ENCODE measurements at places on chromosomes 1 and 21.

- no peak for DNase-seq
These were observed 77.2 kb upstream of the CTTNBP2NL start for GRCh38 chr1:112318698-112319370.

GRCh38 chr1:56396581-56396980, 182.8 kb downstream of the PLPP3 start:
- no peak for DNase-seq

- DNase-seq: no peak
These were observed 140.4 kb downstream of the ZNF326 start for GRCh38 chr1:90135286-90135685.

- no peak for DNase-seq
These were observed 1716.6 kb downstream of the MRPL39 start for GRCh38 chr21:23890652-23891051.

DNA sequence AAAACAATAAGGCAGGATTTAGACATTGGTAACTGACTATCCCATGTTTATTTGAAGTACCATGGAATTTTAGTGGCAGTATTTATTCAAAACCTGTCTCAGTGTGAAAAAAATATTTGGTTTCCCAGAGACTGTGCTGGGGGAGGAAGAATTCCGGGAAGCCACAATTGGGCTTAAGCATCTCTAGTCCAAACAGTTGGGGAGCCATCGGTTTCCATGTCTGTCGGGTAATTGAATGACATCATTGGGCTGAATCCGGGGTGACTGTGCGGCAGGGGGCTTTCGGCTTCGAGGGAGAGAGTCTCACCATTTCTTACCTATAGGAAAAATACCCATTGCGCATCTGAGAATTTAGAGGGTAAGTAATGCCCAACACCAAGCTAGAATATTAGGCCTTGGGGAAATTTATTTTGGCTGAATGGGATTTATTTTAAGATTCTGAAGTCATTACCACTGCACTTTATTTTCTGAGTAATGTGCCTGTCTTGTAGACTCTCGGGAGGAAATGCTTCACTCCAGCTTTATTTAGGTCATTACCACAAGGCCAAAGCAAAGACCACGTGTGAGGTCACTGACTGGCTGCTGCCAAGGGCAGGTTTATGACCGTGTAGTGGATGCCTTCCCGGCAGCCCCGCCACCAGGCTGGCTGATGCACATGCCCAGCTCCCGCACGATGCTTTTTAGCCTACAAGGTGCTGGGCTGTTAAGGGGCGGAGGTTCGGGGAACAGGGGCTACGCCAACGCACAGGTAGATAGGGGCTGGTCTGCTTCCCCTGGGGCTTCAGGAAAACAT, 23.1 kb upstream of the UMODL1 start:
- DNase-seq: no peak

DNA sequence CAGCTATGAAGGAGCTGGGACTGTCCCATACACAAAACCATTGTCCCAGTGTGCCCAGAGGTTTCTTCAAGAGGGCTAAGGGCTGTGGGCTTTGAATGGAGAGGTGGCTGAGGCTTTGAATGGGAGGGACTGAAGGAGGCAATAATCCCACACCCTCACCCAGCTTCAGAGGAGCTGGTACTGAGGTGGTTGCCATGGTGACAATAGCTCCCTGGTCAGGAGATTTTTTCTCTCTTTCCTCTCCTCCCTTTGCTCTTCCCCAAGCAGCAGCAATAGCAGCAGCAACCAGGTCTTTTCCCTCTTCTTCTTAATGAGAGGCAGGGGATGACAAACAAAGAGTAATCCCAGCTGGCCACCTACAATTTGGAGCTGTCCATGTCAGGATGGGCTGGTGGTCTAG, 1.6 kb downstream of the HPCAL4 start:
- no peak for DNase-seq

DNA sequence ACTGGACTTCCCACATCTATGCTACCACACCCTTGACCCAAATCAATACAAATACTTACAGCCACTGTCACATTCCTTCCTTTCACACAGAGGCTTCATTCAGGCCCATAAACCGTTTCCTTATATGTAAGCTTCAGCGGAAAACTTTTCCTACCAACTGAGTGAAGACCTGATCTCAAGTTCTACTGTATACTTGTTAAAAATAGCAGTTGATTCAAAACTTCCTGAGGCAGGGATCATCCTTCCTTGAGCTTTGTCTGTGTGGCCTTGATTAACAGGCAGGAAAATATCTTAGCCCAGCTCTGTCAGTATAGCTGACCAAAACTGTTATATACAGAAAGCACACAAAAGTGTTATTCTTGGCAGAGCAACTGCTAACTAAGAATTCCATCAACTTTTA, 42.7 kb downstream of the DENND2C start:
- no peak for DNase-seq

GRCh38 chr1:191618181-191618580, 540.1 kb upstream of the RGS18 start:
- DNase-seq: no peak

DNA sequence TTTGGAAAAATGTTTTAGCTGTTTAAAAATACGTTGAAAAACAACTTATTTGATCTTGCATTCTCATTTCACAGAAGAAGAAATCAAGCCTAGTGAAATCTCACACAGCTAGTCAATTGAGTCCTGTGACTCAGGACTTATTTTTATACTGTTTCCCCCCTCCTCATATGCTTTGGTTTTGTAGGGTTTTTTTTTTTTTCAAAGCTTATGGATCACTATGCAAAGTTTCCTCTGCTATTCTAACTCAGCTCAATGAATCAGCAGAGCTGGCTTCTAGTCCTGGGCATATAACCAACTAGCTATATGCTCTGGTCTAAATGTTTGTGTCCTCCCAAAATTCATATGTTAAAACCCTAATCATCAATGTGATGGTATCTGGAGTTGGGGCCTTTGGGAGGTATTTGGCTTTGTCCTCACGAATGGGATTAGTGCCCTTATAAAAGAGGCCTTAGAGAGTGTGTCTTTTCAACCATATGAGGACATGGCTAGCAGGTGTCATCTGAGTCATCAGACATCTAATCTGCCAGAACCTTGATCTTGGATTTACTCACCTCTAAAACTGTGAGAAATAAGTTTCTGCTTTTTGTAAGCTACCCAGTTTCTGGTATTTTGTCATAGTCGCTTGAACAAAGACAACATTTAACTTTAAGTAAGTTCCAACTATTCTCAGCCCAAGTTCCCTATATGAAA, 317.2 kb upstream of the C1orf87 start:
- DNase-seq: no peak

- peak; percentile 55 for DNase-seq
These were observed 3.0 kb upstream of the SDE2 start for GRCh38 chr1:226001963-226002666.

DNA sequence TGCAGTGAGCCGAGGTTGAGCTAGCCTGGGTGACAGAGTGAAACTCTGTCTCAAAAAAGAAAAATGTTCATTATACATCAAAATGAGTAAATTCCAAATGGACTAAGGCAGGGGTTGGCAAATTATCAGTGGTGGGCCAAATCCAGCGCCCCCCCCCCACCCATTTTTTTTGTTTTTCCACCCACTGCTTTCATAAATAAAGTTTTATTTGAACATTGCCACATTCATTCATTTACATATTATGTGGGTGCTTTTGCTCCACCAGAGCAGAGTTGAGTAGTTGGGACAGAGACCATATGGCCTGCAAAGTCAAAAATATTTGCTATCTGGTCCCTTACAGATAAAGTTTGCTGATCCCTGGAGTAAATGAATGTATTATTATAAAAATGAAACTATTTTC, 99.4 kb downstream of the ZMYM4 start:
- no peak for DNase-seq

DNA sequence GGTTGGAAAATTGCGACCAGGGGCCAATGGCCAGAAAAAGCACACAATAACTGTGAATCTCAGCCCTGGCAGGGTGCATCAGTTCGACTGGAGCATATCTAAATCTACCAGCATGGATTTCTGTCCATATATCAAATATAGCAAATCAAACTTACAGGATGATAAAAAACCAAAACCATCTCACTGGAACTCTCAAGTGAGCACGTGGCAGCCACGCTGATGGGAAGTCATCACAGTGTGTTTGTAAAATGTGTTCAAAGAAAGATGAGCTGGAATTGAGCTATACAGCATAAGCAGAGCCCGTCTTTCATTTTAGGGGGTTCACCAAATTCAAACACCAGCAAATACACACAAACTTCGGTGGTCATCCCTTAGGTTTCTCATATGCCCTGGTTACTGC, 610.1 kb downstream of the AJAP1 start:
- no peak for DNase-seq

GRCh38 chr1:218165701-218166114, 119.4 kb upstream of the RRP15 start:
- no peak for DNase-seq

- no peak for DNase-seq
These were observed 4.4 kb downstream of the RASAL2 start for GRCh38 chr1:178098262-178098661.

DNA sequence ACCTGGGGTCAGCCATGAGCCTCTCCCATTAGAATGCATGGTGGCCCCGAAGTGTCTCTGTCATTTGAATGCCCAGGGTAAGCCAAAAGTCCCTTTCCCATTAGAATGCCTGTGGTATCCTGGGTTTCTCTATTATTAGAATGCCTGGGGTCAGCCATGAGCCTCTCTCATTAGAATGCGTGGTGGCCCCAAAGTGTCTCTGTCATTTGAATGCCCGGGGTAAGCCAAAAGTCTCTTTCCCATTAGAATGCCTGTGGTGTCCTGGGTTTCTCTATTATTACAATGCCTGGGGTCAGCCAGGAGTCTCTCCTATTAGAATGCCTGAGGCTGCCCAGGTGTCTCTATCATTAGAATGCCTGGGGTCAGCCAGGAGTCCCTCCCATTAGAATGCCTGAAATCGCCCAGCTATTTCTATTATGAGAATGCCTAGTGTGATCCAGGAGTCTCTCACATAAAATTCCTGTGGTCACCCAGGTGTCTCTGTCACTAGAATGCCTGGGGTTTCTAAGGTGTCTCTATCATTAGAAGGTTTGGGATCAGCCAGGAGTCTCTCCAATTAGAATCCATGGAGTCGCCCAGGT, 65.5 kb downstream of the RNF187 start:
- DNase-seq: no peak

GRCh38 chr1:185824106-185824505, 89.9 kb downstream of the HMCN1 start:
- DNase-seq: no peak

DNA sequence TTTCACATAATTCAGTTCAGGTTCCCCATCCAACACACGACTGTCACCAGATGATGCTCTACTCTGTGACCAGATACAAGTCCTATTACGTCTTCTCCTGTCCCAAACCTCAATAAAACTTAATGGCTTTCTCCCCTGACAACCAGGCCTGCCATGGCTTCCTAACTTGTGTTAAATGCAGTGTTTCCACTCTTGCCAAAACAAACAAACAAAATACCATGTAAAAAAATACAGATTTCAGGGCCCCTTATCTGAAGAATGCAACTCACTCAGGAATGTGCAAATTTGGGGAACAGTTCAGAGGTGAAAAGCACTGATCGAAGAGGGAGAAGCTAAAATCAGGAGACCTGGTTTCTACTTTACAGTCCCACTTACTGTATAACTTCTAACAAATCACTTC, 863 bp upstream of the NUF2 start:
- no peak for DNase-seq

DNA sequence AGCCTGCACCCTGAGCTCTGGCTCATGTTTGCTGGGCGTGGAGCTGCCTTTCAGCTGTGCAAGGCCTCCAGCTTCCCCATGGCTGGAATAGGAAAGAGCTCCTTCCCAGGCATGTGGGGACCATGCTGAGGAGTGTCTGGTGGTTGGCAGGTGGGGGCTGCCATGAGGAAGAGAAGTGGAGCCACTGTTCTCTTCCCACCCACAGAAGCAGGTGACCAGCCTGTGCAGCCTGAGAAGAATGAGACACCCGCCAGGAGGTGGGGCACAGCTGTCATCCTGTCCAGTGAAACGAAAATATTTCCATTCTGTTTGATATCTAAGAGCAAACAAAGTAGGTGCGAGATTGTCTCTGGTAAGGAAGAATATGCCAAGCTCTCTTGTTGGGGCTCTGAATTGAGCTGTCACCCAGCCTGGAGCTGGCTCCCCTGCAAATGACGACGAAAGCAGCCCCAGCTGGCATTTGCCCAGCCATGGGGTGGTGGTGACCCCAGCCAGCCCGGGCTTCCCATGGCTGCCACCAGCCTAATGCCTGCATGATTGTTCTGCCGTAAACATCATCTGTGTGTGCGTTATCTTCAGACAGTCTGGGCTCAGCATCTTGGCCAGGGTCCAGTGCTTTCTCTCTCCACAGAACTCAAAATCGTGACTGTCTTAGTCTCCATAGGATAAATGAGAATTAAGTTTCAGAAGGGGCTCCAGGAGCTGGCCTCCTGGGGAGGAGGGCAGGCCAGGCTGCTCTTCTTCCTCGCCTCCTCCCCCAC, 429.8 kb upstream of the VAMP3 start:
- no peak for DNase-seq

DNA sequence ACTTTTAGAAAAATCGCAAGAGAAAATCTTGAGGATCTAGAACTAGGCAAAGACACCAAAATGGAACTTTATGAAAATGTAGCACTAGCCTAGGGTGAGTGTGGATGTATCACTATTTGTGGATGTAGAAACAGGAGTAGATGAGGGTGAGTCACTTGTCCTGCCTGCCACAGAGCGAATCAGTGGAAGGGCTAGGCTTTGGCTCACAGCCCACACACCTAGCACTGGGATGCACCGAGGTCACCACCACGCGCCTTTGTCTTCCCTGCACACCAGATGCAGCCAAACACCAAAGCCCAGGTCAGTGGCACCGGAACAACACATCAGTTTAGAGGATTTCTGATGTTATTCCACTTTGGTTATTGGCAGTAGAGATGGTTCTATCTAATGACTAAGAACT, 38.2 kb downstream of the PKNOX1 start:
- no peak for DNase-seq

DNA sequence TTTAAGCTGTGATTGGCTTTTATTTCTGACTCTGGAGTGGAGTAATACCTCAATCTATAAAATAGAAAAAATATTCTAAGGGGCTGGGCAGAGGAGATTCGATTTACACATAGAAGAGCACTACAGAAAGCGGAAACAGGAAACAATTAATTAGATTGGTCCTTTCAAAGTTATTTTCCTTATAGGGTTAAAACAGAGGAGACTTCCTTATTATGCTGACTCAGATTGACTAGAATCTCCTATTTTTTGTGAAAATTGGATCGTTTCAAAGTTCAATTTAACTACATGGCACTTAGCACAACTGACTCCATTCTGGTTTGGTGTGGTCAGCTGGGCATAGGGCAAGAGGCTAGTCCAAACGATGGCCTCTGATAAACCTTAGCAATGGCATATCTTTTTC, 48.3 kb upstream of the NCAM2 start:
- no peak for DNase-seq

DNA sequence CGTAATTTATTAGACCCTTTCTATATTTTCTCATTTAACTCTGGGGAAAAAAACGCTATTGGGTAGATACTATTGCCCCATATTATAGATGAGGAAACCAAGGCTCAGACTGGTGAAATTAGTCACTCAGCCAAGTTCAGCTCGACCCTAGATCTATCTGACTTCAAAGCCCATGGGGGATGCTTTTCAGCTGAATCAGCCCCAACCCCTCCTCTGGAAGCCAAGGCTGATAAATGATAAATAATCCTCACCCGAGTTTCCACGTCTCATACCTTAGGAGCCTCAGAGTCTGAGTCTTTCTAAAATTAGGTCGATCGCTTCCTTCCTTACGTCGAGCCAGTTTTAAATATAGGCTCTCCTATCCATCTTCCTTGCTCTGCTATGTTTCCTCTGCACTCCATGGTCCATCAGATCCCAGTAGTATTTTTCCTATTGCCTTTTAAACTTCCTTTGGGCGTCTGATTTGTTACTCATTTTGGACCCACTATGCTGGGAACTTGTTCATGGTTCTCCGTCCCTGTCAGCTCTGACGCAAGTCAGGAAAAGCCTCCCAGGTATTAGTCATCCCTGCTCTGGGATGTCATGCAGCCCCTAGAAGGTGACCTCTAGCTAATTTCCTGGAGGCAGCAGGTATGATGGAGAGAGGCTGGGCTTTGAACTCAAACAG, 122.8 kb downstream of the PLPP3 start:
- no peak for DNase-seq

Data from naive thymus-derived CD8-positive, alpha-beta T cell (primary cell).